ENCODE measurements at places on chromosomes 12 and 14. TPM values are rescaled to one million over a fixed set of nuclear protein-coding genes. Genes with fewer than 3 reads are reported as not detected.
A peak's percentile ranks its signal among the peaks of the same experiment; 100 is the strongest.

GRCh38 chr14:73763396-73763795, 49.2 kb upstream of the PNMA1 start:
- no peak for DNase-seq

GRCh38 chr12:56020423-56021184, at the start of gene IKZF4:
Gene IKZF4, plus strand, starts transcription at chr12:56021043. Its CDS starts 451 bp downstream, at chr12:56021494.
- peak; percentile 80 for DNase-seq

DNA sequence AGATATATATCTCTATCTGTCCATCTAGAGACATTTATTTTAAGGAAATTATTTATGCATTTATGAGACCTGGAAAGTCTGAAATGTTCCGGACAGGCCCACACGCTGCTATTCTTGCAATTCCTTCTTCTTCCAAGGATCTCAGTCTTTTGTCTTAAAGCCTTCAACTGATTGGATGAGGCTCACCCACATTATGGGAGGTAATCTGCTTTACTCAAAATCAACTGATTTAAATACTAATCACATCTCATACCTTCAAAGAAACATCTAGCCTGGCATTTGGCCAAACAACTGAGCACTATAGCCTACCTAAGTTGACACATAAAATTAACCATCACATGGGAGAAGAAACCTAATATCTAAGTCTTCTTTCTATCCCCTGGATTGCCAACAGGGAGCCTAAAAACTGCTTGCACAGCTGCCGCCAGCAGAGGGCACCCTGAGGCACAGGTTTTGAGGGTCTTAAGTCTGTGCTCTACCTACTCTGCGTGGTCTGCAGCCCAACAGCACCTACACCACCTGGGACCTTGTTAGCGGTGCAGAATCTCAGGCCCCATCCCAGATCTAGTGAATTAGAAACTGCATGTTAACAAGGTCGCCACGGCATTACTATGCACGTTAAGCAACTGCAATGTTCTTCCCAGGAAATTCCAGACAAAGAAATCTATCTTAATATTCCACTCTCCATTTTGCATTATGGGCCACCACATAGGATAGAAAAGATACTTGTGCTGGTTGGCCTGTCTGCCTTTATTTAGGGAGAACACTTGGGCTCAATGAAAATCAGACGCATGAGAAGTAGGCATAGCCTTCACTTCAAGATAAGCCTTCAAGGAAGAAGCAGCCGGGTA, 249.7 kb downstream of the FOXG1 start:
- DNase-seq = peak; percentile 66

- DNase-seq = no peak
Observed at GRCh38 chr14:33412450-33412849, 473.8 kb downstream of the NPAS3 start.

DNA sequence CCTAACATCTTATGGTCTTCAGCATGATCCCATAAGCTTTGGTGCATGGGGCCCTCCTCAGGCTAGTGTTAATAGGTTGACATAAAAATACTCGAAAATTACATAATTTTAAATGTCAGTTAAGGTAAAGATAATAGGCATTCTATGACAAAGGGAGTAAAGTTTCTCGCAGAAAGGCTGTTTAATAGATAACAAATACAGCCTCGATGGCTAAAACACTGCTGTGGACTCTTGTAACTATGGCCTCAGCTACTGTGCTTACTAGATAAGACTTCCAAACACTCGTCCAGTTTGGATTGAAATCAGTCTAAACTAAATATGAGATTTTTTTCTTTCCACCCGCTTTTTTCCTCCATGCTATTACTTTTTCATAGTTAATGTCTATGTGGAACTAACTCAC, 23.2 kb upstream of the MGST1 start:
- no peak for DNase-seq

DNA sequence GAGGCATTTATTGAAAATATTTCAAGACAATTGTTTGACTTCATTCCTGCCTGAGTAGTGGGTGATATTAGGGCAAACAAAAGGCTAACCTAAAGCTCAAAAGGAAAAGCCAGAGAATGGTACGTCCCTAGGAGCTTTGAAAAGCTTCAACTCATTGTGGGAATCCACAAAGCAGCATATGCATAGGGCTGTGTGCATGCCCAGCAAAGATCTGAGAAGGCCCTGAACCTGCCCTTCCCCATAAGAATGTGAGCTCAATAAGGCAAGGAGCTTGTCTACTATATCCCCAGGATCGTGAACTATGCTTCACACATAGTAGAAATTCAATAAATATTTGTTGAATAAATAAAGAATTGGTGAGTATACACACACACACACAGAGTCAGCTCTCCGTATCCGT, 19.1 kb upstream of the RAD52 start:
- no peak for DNase-seq

GRCh38 chr14:100849115-100849781, 23.3 kb downstream of the MEG3 start:
- no peak for DNase-seq

DNA sequence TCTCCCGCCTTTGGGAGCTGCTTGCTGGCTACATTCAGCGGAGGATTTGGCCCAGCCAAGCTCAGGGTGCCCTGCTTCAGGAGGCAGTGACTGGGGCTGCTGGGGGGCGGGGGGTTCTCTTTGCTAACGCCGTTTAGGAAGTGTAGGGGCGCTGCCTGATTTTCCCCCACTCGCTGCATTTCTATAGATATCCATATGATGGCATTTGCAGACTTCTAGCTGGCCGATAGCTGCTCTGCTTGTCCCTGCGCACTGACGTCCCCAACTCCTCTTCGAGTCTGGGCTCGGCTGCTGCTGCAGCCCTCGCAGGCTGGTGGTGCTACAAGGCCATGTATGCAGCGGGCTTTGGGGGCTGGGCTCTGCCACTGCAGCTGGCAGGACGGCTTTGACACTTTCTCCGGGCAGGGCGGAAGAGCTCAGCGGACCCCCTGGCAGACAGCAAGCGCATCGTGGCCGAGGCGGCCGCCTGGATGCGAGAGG, 3.1 kb downstream of the LRFN5 start:
- DNase-seq = peak; percentile 85

GRCh38 chr14:44966601-44967336, 4.8 kb downstream of the TOGARAM1 start:
- DNase-seq = peak; percentile 2

DNA sequence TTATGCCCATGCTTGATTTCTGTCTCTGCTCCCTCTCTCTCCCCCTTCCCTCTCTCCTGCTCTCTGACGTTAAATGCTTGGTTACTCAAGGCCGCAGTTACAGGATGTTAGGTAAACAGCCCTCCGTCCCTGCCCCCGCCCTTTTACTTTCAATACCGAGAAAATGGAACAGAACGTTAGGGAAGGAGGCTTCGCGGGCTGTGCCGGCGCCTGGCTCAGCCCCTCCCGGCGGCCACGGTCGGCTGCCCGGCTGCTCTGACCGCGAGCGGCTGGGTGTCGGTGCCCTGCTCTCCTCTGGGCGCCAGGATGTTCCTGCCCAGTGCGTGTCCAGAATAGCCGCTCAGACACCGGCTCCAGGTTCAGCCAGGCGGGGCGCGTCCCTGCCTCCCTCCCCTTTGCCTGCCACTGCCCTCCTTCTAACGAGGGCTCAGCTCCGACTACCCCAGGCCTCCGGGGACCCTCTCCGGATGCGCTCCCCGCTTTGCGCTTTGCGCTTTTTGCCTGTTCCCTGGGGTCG, 166.1 kb downstream of the ADCK1 start:
- DNase-seq = peak; percentile 23

DNA sequence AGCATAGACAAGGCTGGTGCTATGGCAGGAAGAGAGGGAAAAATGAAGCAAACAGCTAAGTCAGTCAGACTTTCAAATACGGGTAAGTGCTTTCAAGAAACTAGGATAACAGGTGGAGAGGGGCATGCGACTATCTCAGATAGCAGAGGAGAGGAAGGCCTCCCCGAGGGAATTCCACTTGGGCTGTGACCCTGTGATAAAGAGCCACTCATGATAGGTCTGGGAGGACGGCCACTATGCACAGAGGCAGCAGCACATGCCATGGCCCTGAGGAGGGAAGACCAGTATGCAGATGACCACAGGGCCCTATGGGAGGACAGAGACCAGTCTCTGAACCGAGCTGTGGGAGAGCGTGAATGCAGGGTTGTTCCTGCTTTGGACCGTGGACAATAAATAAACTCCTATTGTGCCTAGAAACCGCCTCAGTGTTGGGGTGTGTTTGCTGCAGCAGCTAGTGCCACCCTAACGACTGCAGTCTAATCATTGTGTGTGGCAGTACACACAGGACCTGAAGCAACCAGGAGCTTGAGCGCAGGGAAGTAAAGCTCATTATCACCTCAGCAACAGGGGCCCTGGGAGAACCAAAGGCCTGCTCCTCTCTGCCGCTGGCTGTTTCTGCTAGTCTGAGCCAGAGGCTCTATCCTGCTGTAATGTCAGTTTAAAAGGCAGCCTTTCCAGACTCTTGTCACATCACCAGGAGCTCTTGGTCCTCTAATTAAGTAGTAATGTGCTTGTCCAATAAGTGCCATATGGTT, 119.1 kb downstream of the CACNA1C start:
- DNase-seq = peak; percentile 72

Gene ITGA5
- total RNA-seq = 70.8 TPM

Gene KRT77
- total RNA-seq = not detected

Gene FKBP3
- 149 TPM for total RNA-seq

Gene HHIPL1
- total RNA-seq = 1.2 TPM

All from neural progenitor cell (in vitro differentiated cells).